Thoracic aorta (tissue), 2 donors: ENCODE measurements at places on chromosomes 12 and 14. TPM values are rescaled to one million over a fixed set of nuclear protein-coding genes. Genes with fewer than 3 reads are reported as not detected.

GRCh38 chr12:124680863-124681778 lies 113.7 kb upstream of the NCOR2 start:
- H3K4me1 ChIP-seq, result peaks cover 90% of the 10 kb centered on the region
- H3K27ac ChIP-seq, result peak overlapping the region; percentile 90
- DNase-seq, result peak; percentile 66
- H3K4me3 ChIP-seq, result peak overlapping the region; percentile 14

GRCh38 chr12:2023365-2023764 lies 19.1 kb upstream of the DCP1B start:
- H3K4me1 ChIP-seq, result peaks cover 10% of the 10 kb centered on the region
- no peak for DNase-seq
- no peak overlapping the region for H3K27ac ChIP-seq

DNA sequence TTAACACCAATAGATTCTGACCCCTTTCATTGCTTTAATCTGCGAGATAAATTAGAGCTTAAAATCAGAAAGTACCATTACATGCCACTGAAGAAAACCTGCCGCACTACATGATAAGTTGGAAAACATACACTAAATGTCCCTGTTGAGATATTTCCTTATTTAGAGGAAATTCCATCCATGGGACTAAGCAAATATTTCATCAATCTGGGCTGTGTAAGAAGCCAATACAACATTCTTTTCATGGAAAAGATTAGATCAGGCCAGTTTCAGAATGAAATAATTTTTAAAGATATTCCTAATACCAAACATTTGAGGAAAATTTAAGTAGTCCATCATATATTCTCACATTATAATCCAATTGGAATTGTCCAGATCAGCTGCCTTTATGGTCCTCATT lies 112.8 kb downstream of the LLPH start:
- no peaks in the 10 kb centered on the region for H3K27me3 ChIP-seq
- DNase-seq, result no peak
- no peak overlapping the region for H3K27ac ChIP-seq
- no peak overlapping the region for H3K4me3 ChIP-seq
- no peaks in the 10 kb centered on the region for H3K36me3 ChIP-seq

DNA sequence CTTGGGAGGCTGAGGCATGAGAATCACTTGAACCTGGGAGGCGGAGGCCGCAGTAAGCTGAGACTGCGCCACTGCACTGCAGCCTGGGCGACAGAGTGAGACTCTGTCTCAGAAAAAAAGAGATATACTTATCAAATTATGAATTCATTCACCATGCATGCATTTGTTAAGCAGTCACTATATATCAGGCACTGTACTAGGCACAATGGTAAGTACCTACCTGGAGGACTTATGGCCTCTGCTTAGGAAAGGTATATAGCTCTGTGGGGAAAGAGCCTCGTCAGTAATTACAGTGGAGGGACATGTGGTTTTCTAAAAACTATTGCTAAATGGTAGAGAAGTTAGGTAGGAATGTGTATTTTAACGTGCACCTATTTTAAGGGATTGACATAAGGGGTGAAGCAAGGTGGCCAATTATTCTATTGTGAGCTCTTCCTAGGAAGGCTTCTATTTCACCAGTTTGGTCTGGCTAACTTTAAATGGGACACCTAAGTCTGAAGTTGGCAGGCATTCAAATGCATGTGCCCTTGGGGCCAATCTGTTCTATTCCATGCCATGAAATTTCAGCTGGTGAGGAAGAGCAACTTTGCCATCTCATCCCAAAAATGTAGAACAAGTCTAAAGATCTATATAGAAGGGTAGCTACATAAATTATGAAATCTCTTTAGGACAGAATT lies 15.0 kb downstream of the TCP11L2 start:
- H3K27me3 ChIP-seq, result no peaks in the 10 kb centered on the region
- peaks cover 37% of the 10 kb centered on the region for H3K36me3 ChIP-seq
- H3K27ac ChIP-seq, result no peak overlapping the region
- H3K4me1 ChIP-seq, result no peaks in the 10 kb centered on the region
- no peak overlapping the region for H3K4me3 ChIP-seq

DNA sequence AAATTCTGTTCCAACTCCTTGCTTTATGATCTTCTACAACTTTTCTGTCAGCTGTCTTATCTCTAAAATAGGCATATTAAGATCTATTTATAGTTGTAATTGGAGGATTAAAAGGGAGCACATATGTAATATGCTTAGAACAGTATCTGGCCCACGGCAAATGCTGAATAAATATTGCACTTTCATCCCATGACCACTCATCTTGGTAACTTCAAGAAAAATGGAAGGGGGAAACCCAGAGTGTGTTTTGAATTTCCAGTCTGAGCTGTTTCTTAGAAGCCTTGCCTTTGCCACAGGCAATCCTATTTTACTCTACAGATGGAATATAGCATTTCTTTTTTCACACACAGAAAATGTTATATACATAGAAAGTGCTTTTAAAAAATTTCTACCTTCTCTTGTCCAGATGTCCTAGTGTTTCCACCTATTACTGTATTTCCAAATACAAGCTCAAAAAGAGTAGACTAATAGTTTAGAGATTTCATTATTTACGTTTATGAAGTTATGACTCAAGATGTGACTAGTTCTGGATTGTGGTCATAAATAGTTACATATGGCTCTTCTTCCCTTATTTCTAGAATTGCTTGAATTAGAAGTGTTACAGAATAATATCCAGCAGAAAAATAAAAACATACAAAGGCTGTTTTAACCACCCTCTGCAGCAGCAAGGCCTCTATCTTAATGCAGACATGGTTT lies 6.2 kb upstream of the STXBP6 start:
- DNase-seq, result no peak
- no peaks in the 10 kb centered on the region for H3K36me3 ChIP-seq
- H3K4me3 ChIP-seq, result no peak overlapping the region
- H3K27ac ChIP-seq, result no peak overlapping the region
- no peaks in the 10 kb centered on the region for H3K4me1 ChIP-seq

GRCh38 chr14:21384494-21384851 lies 654 bp upstream of the SUPT16H start:
- DNase-seq, result no peak
- peak overlapping the region; percentile 75 for H3K4me3 ChIP-seq
- H3K4me1 ChIP-seq, result peaks cover 21% of the 10 kb centered on the region
- H3K27ac ChIP-seq, result peak overlapping the region; percentile 94
- peaks cover 13% of the 10 kb centered on the region for H3K36me3 ChIP-seq

DNA sequence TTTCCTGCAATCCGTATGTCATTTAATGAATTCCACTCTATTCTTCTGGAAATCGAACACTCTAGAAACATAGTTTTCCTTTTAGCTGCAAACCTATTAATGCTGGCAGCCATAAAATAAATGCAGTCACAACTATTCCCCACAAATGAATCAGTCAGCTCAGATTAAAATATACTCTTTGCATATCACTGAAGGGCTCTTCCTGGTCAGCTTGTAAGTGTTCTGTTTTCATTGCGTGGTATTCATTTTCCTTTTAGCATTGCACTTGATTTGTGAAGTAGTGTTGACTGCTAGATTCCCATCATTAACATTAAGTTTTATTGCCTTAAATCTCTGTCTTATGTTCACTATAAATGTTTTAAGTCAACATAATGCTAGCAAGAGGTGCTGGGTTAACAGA lies 685.9 kb downstream of the DIO2 start:
- H3K27ac ChIP-seq, result no peak overlapping the region
- peaks cover 4% of the 10 kb centered on the region for H3K4me1 ChIP-seq
- no peak for DNase-seq
- H3K4me3 ChIP-seq, result no peak overlapping the region
- no peaks in the 10 kb centered on the region for H3K27me3 ChIP-seq
- H3K36me3 ChIP-seq, result no peaks in the 10 kb centered on the region

- H3K27ac ChIP-seq, result no peak overlapping the region
- no peaks in the 10 kb centered on the region for H3K4me1 ChIP-seq
- no peaks in the 10 kb centered on the region for H3K27me3 ChIP-seq
- H3K4me3 ChIP-seq, result no peak overlapping the region
- DNase-seq, result no peak
- no peaks in the 10 kb centered on the region for H3K36me3 ChIP-seq
These were observed 481.5 kb downstream of the NPAS3 start for GRCh38 chr14:33420051-33420627.

NGB gene
- not detected for total RNA-seq
